Heart right ventricle (tissue), 16 donors: ENCODE measurements at places on chromosomes 3 and 15. TPM values are rescaled to one million over a fixed set of nuclear protein-coding genes. Genes with fewer than 3 reads are reported as not detected.

Gene FRMD5
- total RNA-seq, result 42.5 TPM

Gene CFAP44
- 1.6 TPM for total RNA-seq

Gene C3orf62
- 3.7 TPM for total RNA-seq

Gene CCDC39
- total RNA-seq, result not detected

Gene ZDHHC3
- total RNA-seq, result 41.5 TPM

Gene PSMA4
- 127 TPM for total RNA-seq

Gene RPP14
- total RNA-seq, result 19.9 TPM

Gene SYNPR
- 0.44 TPM for total RNA-seq

Gene CCNB2
- 0.33 TPM for total RNA-seq

Gene FETUB
- not detected for total RNA-seq

Gene TRPM1
- not detected for total RNA-seq

Gene CPLX3
- 0.66 TPM for total RNA-seq

Gene CCR8
- total RNA-seq, result not detected

Gene KCTD6
- total RNA-seq, result 7.2 TPM

Gene KBTBD8
- 6.4 TPM for total RNA-seq

Gene COL8A1
- total RNA-seq, result 16.0 TPM

Gene C3orf20
- total RNA-seq, result 0.36 TPM

Gene RBMS3
- 33.8 TPM for total RNA-seq

Gene GOLGA6A
- total RNA-seq, result not detected
